ENCODE measurements at places on chromosomes 3 and 15. TPM values are rescaled to one million over a fixed set of nuclear protein-coding genes. Genes with fewer than 3 reads are reported as not detected.

Gene SENP8
- 0.69 TPM for polyA plus RNA-seq

Gene RTP1
- not detected for polyA plus RNA-seq

Gene TMEM158
- not detected for polyA plus RNA-seq

Gene EIF4E3
- polyA plus RNA-seq = 20.0 TPM

Gene ABCF3
- 19.1 TPM for polyA plus RNA-seq

Gene ACTC1
- polyA plus RNA-seq = not detected

Gene CHL1
- polyA plus RNA-seq = not detected

Gene NOP10
- 379 TPM for polyA plus RNA-seq

Gene GPR176
- polyA plus RNA-seq = 0.07 TPM

Gene C3orf70
- not detected for polyA plus RNA-seq

Gene PP2D1
- 0.91 TPM for polyA plus RNA-seq

Gene ATOSA
- polyA plus RNA-seq = 7.6 TPM

Gene VEPH1
- polyA plus RNA-seq = not detected

Gene CHP1
- 24.6 TPM for polyA plus RNA-seq

Gene TRIM71
- not detected for polyA plus RNA-seq

Gene RPP25
- polyA plus RNA-seq = 3.1 TPM

Gene DNASE1L3
- 0.40 TPM for polyA plus RNA-seq

Gene ITIH4
- not detected for polyA plus RNA-seq

Gene OXTR
- polyA plus RNA-seq = not detected

Gene PLAAT1
- polyA plus RNA-seq = 0.32 TPM

Gene LOXL1
- not detected for polyA plus RNA-seq

Gene PARP15
- 9.4 TPM for polyA plus RNA-seq
